ENCODE measurements at places on chromosomes 5 and 9.

- DNase-seq: no peak
Observed at GRCh38 chr9:71073494-71073893, 47.9 kb downstream of the TRPM3 start.

GRCh38 chr9:70091572-70091971 lies 47.9 kb downstream of the MAMDC2 start:
- DNase-seq: no peak

DNA sequence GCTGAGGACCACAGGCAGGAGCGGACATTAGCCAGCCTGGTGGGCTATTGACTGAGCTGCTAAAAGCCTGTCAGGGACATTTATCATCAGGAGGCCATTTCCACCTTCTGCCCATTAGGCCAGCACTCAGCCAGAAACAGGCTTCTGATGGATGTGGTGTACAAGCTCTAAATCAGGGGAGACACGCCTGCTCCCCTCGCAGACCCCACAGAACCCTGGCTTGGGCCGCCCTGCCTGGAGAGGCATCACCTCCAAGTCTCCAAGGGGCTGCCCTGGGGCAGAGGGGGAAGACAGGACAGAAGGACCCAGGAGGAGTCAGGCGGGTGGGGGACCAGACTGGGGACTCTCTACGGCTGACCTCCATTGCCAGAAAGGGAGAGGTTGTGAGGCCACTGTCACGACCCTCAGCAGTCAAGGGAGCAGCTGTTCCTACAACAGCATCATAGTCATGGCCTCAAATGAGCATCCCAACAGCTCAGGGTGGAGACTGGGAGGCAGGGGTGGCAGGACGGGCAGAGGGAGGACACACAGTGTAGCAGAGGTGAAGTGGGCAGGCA lies 24.0 kb upstream of the TRIM14 start:
- DNase-seq: no peak

- DNase-seq: peak; percentile 50
Observed at GRCh38 chr9:131709771-131710431, 30.0 kb downstream of the RAPGEF1 start.

DNA sequence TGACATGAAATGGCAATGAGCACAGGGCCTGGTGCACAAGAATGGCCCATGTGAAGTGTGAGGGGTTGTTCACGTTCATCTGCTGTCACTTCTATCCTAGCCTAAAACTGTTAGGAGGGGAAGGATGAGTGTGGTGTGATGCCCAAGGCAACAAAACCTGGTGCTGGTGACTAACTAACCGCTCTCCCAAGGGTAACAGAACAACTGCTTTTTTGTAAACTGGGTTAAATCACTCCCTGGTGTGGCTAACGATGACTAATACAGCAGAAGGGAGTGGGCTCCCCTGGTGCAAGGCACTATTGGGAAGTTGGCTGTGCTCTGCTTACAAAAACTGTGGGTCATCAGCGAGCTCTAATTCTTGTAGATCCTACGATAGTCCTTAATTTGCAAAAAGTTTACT lies 103.2 kb upstream of the VCAN start:
- peak; percentile 94 for DNase-seq

Measured in ELR (cell line).